ENCODE measurements at places on chromosomes 5 and 9.

DNA sequence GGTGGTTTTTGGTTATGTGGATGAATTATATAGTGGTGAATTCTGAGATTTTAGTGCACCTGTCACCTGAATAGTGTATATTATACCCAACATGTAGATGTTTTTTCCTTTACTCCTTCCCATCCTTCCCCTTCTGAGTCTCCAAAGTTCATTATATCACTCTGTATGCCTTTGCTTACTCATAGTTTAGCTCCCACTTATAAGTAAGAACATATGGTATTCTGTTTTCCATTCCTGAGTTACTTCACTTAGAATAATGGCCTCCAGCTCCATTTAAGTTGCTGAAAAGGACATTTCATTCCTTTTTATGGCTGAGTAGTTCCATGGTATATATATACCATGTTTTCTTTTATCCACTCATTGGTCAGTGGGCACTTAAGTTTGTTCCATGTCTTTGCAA is 161.6 kb upstream of the CD180 start:
- DNase-seq, result no peak

DNA sequence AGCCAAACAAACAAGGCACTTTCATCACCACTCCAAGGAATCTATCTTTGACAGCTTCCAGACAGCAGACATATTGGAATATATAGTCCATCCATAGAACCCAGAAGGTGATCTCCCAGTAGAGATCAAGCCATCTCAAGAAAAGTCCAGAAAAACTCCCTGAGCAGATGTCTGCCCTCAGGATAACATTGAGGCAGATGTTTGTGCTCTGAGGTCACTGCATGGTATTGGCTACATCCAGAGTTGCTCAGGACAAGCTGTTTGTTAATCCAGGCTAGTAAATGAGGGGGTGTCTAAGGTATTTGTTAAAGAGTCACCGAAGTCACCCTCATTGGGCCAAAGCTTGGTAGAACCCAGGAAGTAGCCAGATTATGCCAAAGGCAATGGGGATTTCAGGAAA is 556.3 kb upstream of the KLF4 start:
- DNase-seq, result no peak

GRCh38 chr9:12822111-12822510 is 47.3 kb downstream of the LURAP1L start:
- no peak for DNase-seq

DNA sequence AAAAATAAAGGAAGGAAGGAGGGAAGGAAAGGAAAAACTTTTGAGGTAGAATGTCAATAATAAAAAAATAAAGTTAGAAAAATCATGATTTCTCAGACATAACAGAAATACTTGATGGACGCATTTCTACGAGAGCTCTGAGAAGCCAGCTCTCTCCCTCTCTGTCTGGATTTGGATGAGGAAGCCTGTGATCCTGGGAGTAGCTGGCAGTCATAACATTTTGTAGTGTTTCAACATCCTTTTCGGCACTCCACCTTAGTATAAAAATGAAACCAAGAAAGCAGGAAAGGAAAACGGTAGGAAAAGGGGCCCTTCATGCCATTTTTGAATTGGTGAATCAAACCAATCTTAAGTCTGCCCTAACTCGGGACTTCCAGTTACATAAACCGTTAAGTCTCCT is 321.3 kb downstream of the EPB41L4A start:
- DNase-seq, result no peak

GRCh38 chr5:7930011-7930410 is 61.1 kb downstream of the MTRR start:
- DNase-seq, result no peak

- no peak for DNase-seq
Measured at GRCh38 chr5:158486566-158486965, 613.1 kb downstream of the EBF1 start.
